Effector memory CD4-positive, alpha-beta T cell (primary cell): ENCODE measurements at places on chromosomes 2 and 18.

DNA sequence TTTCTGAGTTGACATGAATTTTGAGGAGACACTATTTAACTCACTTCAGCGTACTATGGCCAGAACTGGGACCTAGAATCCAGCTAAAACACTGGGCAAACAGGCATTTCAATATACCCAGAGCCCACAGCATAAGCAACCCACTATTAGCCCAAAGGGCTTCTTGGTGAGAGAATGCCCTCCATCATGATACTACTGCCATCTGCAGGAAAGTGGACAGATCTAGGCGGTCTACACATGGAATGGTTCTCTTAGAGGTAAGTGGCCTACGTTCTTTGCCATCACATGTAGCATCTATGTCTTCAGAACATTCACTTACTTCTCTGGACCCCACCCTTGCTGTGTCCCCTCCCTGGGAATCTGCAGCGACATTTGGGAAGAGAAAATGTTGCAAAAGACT lies 181.3 kb upstream of the LINC00305 start:
- no peak for DNase-seq

DNA sequence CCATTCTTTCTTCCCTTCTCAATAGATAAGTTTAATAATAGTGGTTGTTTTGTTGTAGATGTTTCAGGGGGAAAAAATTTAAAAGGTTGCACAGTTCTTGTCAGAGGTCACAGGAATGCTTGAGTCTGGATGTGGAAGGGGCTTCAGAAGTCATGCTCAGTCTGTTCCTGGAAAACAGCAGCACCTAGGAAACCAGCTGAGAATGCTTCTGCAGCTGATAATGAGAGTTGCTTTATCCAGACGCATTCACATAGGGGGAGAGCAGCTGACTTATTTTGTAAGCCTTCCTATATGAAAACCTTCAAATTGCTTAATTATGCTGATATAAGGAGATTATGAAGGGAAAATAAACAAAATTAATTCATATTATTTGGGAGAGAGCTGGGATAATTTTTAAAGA lies 235.5 kb downstream of the GULP1 start:
- DNase-seq, result no peak

DNA sequence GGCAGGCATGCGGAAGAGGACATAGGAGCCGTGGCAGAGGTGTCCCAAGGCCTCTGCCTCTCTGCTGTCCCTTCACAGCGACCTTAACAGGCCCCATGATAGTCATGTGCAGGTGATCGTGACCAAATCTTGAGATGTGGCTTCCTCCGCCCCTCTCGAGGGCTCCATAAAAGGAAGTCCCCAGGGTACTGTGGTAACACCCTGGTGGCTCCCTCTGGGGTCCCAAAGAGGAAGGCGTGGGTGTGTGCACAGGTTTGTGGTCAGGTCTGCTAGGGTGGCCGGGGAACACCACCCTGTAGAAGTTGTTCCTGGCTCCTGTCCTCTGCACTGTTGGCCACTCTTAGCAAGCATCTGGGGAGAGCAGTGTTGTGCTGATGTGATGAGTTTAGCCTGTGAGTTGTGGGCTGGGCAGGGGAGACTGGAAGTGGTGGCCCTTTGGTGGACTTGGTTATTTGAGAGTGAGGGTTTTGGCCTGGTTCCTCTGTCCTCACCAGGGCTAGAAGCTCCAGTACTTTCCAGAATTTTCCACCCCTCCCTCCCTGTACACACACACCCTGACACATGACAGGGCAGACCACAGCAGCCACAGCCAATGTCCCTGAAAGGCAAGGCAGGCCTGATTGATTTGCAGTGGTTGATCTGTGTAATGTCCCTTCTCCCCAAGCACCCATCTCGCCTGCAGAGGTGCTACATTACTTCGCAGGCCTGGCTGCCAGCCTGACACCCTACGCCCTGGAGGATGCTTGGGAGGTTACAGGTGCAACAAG lies 68.9 kb upstream of the BOD1L2 start:
- no peak for DNase-seq

DNA sequence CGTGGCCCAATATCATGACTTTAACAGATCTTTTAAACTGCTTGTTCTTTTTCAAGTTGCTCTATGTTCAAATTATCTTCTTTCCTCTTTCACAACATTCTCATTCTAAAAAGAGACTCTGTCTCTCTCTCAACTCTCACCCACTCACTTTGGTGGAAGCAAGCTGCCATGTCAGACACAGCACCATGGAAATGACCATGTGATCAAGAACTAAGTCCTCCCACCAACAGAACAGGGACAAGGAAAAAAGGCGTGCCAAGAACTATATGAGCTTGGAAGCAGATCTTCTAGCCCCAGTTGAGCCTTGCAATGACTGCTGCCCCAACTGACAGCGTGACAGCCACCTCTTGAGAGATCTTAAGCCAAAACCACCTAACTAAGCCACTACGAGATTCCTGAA lies 23.9 kb downstream of the BAZ2B start:
- no peak for DNase-seq

GRCh38 chr18:48050176-48050575 lies 119.7 kb upstream of the SMAD2 start:
- no peak for DNase-seq

GRCh38 chr2:200054681-200055468 lies 99.5 kb downstream of the MAIP1 start:
- no peak for DNase-seq

- DNase-seq, result no peak
Observed at GRCh38 chr18:23238152-23238531, 102.9 kb downstream of the CABLES1 start.

DNA sequence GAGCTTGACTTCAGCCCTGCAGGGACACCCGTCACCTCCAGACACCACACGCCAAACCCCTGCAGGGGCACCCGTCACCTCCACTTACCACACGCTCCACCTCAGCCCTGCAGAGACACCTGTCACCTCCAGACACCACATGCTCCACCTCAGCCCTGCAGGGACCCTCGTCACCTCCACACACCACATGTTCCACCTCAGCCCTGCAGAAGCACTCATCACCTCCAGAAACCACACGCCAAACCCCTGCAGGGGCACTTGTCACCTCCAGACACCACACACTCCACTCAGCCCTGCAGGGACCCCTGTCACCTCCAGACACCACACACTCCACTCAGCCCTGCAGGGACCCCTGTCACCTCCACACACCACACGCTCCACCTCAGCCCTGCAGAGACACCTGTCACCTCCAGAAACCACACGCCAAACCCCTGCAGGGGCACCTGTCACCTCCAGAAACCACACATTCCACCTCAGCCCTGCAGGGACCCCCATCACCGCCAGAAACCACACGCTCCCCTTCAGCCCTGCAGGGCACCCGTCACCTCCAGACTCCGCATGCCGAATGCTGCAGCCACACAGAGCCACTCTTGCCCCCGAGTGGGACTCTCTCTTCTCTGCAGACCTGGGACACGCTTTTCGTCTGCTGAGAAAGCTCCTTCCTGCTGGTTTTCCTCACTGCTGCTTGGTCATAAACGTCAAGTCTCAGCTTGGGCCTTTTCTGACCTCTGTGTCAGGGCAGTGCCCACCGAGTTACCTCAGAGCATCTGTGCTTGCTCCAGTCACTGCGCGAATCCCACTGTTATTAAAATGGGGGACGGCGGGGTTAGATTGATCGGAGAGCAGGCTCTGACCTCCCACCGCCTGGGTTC lies 77.5 kb upstream of the SALL3 start:
- DNase-seq, result no peak

DNA sequence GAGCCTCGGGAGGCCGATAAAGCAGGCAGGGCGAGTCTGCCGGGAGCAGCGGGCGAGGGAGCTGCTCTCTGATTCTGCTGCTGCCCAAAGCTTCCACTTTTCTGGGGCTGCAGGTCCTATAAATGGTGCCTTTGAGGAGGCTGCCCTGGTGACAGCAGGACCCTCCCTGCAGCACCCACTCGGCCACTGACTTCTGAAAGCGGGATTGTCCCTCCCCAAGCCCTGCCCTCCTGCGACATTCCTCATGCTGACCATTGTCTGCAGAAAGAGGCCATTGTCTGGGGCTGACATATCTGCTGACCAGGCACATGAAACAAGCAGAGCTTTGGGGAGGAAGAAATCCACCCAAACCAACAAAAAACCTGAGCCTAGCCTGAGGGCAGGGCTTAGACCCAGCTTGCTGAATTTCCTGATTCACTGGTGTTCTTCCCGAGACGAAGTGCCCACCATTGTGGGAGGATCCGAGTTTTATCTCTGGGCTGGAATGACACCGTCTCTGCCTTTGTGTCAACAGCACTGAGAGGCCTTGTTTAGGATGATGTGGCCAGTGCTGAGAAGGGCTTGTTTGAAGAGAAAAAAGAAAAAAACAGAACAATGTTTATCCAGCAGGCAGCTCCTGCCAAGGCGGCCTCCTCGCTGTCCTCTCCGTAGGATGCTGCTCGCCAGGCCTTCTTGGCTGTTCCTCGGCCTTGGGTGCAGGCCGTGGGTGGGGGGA lies 129.7 kb downstream of the MYCN start:
- DNase-seq, result no peak

GRCh38 chr2:239380831-239381708 lies 19.8 kb downstream of the HDAC4 start:
- DNase-seq, result peak; percentile 68

GRCh38 chr18:76667603-76668002 lies 154.8 kb upstream of the ZNF236 start:
- no peak for DNase-seq
